Adrenal gland (tissue), 19 donors: ENCODE measurements at places on chromosomes 12 and 14.

DNA sequence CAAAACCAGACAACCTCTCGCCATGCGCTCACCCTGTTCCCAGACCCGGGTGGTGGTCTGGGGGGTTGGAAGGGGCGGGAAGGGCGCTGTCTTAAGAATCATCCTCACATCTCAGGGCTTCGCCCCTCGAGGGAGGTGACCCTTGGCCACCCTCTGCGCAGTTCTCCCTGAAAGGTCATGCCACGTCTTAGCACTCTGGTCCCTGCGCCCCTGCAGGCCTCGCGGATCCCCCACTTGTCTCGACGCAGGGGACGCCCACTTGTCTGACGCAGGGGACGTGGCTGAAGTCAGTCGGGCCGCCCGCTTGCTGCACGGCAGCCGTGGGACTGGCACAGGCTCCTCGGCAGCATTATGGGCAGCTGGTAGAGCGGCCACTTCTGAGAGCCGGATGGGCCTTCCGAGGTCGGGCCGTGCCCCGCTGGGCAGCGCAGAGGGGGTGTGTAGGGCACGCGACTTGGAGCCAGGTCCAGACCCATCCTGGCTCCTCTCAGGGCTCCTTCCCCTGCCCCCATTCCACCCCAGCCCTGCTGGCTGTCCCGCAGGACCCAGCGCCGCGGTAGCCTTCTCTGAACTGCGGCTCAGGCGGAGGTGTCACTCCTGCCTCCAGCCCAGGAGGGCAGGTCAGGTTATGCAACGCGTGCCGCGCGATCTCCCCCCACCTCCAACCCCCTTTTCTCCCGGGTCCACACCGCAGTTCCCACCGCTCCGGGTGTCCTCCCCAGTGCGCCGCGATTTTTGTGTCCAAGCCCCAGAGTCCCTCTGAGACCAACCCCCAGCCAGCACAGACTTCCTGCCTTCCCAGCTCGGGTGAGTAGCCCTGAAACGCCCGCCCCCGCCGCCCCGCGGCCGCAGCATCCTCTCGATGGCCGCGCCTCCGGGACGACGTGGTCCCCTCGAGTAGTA, 40.9 kb upstream of the CAPRIN2 start:
- DNase-seq: peak; percentile 75

DNA sequence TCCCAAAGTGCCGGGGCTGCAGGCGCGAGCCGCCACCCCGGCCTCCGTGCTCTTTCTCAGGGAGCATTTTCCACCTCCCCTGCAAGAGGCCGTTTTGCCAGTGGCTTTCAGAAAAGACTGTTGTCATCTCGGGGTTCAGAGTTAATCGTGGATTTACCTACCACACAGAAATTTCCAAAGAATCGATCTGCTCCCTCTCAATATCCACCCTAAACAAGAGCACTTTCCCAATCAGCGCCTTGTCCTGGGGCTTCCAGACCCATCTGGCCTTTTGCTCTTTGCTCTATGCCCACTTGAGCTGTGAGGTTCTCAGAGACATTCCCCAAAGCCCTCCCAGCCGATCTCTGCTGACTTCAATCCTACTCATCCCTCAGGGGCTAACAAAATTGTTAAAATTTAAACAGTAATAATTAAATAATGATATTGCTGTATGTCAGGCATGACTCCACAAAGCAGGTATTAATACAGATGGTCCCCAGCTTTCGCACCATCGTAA, 86.6 kb downstream of the NINJ2 start:
- no peak for DNase-seq

GRCh38 chr12:113392988-113393579, 10.6 kb downstream of the SDS start:
- DNase-seq: peak; percentile 94

DNA sequence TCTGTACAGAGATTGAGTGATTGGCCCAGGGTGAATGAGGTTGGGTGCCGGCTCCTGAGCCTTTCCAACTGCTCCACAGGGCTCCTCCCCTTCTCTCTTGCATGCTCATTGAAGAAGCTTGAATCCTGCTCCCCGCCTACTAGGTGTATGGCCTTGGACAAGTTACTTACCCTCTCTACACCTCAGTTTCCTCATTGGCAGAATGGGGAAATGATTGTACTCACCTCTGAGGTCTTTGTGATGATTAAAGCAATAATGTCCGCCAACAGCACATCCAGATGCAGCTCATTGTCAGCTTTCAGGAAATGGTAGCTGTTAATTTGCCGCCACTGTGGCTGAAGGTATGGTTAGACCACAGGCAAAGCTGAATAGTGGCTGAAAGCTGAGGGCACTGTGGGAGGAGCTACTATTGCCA, 174.1 kb downstream of the CRADD start:
- DNase-seq: no peak

- DNase-seq: no peak
These were observed 6.2 kb downstream of the LPCAT3 start for GRCh38 chr12:7012024-7012607.

DNA sequence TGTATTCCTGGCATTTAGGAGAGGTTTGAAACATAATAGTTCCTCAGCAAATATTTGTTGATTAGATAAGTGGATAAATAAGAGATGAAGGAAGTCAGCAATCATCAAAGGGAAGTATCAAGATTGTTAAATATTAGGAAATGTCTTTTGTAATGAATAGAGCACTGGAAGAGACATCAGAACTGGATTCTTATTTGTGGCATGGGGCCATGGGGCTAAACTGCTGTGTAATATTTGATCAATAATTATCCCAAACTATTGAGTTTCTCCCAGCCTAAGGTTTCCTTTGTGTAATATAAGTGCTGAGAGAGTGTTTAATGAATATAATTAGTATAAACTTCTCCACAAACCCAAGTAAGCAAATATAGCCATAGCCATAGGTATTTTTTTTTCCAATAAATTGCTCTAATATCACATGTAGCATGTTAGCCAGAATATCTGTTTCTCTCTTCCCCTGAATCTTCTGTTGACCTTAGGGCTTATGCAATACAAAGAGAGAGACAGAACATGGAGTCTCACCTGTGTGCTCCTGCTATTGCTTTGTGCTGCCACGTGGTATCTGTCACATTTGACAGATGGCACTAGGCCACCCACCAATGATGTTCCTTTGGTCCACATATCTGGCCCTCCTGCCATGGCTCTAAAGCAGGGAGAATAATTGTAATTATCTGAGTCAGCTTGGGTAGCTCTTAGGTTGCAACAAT, 658.7 kb downstream of the SOX5 start:
- DNase-seq: no peak

DNA sequence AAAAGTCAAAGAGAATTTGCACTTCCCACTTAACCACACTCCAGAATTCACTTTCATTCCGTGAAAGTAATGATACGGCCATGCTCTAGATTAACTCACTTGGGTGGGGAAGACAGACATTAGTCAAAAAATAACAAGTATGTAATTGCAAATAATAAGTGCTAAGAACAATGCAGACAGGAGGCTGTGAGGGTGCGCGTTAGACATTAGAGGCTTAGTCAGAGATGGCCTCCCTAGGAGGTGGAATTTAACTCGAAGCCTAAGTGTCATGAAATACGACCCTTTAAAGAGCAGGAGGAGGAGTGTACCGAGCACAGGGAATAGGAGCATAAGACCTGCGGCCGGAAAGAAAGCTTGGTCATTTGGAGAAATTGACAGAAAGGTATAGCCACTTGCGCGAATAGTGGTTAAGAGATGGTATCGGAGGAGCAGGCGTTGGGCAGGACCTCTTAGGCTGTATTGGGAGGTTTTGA, 628 bp downstream of the SNRPF start:
- DNase-seq: no peak

DNA sequence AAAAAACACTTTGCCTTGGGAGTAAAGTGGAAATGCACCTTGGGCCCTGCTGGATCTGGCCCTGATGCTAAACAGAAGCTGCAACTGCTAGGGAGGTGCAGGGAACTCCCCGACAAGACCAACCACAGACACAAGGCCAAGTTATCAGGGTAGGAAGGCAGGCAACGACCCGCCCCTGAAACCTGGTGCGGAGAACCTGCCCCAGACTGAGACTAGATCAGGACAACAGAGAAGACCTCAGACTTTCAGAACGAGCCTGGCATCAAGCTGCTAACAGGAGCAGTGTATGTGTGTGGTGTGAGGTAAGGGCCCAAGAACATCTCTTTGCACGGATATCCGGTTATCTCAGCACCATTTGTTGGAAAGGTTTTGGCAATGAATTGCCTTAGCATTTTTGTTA, 233.7 kb upstream of the RTL1 start:
- DNase-seq: no peak

DNA sequence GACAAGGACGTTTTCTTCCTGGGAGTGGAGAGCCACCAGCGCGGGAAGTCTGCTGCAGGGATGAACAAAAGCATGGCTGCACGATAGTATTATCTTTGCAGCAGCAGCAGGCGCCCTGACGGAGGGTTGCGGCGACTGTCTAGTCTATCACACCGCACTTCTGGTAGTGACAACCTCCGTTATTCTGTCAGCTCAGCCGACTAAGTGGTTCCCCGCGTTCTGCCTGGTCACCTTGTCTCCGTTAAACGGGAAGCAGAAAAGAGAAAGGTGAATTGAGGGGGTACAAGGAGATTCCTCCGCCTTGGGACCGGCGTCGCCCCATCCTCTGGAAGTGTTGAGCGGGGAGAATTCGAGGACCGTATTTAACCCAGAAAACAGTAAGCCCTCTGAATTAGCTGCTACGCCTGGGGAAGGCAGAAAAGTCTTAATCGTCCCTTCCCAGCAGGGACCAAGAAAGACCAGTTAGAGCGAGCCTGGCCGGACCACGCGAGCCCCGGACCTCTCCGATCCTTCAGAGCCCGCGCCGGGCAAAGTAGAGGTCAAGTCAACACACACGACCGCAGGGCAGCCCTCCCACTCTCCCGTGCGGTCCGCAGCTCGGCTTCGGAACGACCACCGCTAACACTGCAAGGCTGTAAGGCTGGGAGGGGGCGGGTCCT, 536 bp upstream of the DAAM1 start:
- peak; percentile 73 for DNase-seq

GRCh38 chr14:62655166-62655565, 390.1 kb downstream of the KCNH5 start:
- DNase-seq: no peak

DNA sequence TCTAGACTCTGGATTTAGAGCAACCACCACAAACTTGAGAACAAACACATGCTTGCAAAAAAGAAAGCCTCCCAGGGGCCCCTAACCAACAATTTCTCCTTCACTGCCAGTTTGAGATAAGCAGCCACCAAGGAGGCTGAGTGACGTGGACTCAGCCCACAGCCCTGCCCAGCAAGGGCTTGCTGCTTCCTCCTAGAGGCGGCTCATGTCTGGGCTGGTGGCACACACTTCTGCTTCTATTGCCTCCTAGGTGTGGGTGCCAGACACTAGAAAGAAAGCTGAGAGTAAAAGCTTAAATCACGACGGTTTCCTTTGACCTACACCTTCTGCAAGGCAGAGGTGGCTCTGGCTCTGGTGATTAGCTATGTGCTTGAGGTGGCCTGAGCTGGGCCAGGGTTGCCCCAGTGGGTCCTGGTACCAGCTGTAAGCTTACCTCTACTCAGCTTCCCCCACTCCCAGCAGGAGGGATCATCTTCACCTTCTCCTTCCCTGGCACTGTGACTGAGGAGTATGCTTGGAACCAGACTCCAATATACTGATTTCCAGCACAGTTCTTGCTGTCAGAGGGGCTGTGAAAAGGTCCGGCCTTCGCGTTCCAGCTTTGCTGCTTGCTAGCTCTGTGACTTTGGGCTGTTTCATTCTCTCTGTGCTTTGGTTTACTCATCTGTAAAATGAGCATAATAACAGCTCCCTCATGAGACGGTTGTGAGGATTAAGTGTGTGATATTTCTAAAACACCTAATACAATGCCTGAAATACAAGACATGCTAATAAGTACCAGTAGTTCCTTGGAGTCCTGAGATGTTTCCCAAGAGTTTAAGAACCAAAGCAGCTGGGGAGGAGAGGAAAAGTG, 89.7 kb upstream of the PARP11 start:
- DNase-seq: no peak

GRCh38 chr12:88624911-88625310, 44.6 kb upstream of the KITLG start:
- no peak for DNase-seq

- DNase-seq: no peak
These were observed 15.1 kb upstream of the KERA start for GRCh38 chr12:91072931-91073330.

DNA sequence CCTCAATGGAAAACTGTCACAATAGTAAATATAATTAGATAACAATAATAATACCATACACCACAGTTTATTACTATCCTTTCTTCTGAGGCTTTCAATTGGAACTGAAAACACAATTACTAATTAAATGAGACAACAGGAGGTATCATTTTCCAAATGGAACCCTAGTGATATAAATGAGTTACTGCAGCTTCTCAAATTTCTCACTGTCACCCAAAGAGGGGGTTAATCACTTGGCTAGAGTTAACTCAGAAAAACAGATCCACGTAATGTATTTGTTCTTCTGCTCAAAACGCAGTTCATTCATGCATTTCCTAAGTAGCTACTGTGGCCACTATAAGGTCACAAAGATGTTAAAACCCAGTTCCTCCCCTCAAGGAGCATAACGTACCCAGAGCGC, 120.9 kb upstream of the FOXN3 start:
- no peak for DNase-seq

DNA sequence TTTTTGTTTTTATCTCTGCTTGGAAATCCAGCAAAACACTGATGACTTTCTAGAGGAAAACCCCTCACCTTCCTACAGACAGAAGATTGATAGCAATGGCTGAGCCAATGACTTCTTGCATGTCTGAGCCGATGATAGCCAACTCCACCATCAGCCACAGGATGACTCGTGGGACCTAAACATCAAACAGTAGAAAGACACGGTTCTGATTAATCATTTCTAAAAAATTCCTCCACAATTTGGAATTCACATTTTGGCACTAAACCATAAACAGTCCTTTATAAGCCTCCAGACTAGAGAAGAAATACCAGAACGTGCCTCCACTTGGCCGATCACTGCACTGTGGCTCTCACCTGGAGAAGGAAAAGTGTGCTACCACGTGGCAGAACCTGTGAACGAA, 25.9 kb downstream of the SLC11A2 start:
- DNase-seq: no peak

GRCh38 chr14:60965402-60965801, 15.5 kb downstream of the TRMT5 start:
- DNase-seq: peak; percentile 20

DNA sequence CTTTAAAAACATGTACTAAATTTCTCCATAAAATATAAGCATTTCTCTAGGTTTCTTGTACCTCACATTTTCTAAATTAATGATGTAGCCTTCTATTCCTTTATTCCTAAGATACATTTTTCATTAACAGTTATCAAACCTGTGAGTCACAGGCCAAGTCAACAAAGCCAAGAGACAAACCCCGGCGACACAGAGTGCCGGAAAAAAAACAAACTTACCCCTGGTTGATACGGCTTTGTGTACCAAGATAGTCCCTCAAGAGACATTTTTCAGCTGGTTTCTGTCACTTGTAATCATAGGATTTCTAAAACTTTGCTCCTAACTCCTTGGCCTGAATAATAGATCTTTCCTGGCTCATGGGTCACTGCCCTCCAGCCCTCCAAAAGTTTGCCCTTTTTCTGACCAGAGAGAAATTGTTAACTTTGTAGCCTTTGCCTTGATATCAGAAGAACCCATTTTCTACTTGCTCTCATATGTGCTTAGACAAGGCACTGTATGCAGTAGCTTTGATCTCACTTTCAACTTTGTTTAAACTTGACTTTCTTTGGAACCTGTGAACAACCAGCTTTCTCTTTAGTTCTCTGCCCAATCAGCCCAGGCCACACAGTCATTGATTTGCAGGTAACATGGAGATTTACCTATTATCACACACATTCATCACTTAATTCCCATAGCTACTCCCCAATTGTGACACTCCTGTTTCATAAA, 172.2 kb downstream of the PRKD1 start:
- peak; percentile 22 for DNase-seq

- DNase-seq: no peak
These were observed 311.0 kb downstream of the ALG10 start for GRCh38 chr12:34333337-34333736.

- DNase-seq: no peak
These were observed 754.1 kb downstream of the NOVA1 start for GRCh38 chr14:25843481-25844470.
